ENCODE measurements at places on chromosomes 1 and 21. TPM values are rescaled to one million over a fixed set of nuclear protein-coding genes. Genes with fewer than 3 reads are reported as not detected.

Gene RHBG
- total RNA-seq = not detected

Gene DAB1
- total RNA-seq = not detected

Gene ELF3
- total RNA-seq = 0.09 TPM

Gene ATAD3A
- total RNA-seq = 38.3 TPM

Gene COQ8A
- total RNA-seq = 8.5 TPM

Gene SYT11
- total RNA-seq = 29.9 TPM

Gene FAM20B
- total RNA-seq = 26.7 TPM

Gene PGLYRP3
- total RNA-seq = not detected

Gene FCRL6
- not detected for total RNA-seq

Gene THAP3
- total RNA-seq = 21.0 TPM

Gene DISC1
- total RNA-seq = 13.6 TPM

Gene TCHHL1
- total RNA-seq = not detected

Gene WNT2B
- total RNA-seq = 8.6 TPM

Gene ESPN
- 0.45 TPM for total RNA-seq

Gene SLC6A17
- not detected for total RNA-seq

Gene MANEAL
- 0.75 TPM for total RNA-seq

Gene C1QTNF12
- 0.45 TPM for total RNA-seq

Gene DNALI1
- total RNA-seq = 1.5 TPM

Gene BATF3
- total RNA-seq = 0.81 TPM

Gene PEAR1
- 23.2 TPM for total RNA-seq

Gene ANGEL2
- total RNA-seq = 33.3 TPM

Gene CFAP74
- total RNA-seq = not detected

Gene HIPK1
- total RNA-seq = 24.6 TPM

Gene PTGER3
- total RNA-seq = under 0.01 TPM

Gene FMO3
- 0.28 TPM for total RNA-seq

Gene PDC
- not detected for total RNA-seq

Gene SELENON
- 20.0 TPM for total RNA-seq

Gene HSD11B1
- total RNA-seq = not detected

Gene LRRC39
- total RNA-seq = 0.09 TPM

Gene IL22RA1
- under 0.01 TPM for total RNA-seq

Gene FCRL2
- not detected for total RNA-seq

Gene FAM167B
- total RNA-seq = 1.7 TPM
